ENCODE measurements at places on chromosomes 12 and 14. TPM values are rescaled to one million over a fixed set of nuclear protein-coding genes. Genes with fewer than 3 reads are reported as not detected.

DNA sequence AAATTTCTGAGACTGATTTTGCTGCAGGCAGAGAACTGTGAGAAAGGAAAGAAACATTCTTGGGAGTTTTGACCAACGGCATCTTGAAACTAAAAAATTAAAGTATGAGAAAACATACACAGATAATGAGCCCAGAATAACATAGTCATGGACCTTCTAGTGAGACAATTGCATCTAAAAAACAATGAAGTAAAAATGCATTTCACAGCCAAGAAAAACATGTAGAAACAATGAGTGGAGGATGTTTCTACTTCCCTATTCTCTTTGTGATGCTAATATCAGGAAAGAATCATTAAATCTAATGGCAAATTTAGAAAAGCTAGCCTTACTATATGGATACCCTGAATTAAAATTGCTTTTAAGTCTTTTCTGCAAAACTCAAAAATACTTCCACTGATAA, 12.2 kb upstream of the PLEKHG7 start:
- no peak for DNase-seq

DNA sequence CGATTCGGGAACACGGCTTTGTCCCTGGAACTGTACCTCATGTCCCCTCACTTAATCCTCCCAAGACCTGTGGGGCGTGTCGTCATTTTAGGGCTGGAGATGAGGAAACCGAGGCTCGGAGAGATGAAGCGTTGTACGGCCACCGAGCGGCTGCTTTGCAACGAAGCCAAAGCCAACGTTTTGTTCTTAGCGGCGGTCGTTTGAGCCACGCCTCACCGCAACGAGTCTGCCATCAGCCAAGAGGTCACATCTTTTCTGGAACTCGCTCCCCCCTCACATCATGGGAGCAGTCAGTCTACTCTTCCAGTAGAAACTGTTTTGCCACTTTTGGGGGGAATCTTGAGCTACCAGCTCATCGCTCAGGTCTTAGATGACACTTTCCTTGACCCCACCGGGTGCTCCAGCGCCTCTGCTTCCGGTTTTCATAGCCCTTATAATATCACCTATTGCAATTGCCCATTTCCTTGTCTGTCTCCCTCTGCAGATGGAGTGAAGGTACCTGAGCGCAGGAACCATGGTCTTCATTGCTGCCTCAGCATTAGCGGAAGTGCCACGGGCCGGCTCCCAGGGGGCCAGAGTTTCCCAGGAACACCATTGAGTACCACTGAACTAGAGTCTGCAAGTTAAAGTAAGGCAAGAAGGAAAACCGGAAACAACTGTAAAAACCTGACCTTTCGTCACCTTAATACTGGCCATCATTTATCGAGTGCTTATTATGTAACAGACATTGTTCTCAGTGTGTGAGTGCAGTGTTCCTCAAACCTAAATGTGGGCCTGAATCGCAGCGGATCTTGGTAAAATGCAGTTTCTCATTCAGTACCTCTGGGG, 19.6 kb downstream of the NINJ2 start:
- DNase-seq: no peak

Gene LHX5
- not detected for polyA plus RNA-seq

DNA sequence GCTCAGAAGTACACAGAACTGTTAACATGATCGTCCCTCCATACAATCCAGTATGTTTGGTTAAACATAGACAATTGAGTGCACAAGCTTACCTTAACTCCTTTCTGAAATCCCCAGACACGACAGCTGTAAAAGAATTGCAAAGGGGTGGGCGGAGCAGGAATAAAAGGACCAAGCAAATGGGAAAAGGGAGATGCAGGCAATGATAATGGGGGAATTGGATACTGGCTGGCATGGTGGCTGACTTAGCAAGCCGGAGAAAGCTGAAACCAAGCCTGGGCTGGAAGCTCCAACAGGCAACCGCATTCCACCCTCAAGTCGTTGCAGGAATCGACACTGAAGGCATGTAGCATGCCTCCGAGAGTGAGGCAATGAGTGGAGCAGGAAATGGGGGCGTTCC, 96.8 kb upstream of the TMEM132C start:
- DNase-seq: no peak

Data from large intestine (tissue), 12 donors.